ENCODE measurements at places on chromosomes 7 and 10.
A peak's percentile ranks its signal among the peaks of the same experiment; 100 is the strongest.

DNA sequence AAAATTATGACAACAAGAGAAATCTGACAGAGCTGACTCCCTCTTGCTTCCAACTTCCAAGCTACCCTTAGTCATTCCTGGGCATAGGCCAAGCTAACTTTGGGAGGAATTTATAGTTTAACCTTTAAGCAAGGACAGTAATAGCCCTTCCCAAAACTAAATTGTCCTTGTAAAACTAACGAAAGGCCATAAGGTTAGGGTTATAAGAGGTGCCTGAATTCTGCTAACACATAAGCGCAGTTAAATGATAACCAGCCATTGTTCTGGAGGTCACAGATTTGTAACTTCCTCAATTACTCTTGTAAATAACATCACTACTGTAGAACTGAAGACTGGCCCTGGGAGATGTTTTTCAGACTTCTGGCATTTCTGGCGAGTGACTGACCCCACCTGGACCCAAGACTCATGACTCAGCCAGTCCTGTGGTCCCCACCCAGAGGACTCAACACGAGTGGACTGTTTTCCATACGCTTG lies 481.2 kb downstream of the KCNMA1 start:
- DNase-seq = no peak

- DNase-seq = no peak
These were observed 868 bp downstream of the MYO1G start for GRCh38 chr7:44977959-44978335.

- no peak for DNase-seq
These were observed 4.5 kb downstream of the SAP25 start for GRCh38 chr7:100568896-100569844.

- DNase-seq = no peak
These were observed at the start of gene FAM131B for GRCh38 chr7:143362131-143363015. FAM131B (minus strand) TSS chr7:143362713; CDS start chr7:143362603, 110 bp downstream.

DNA sequence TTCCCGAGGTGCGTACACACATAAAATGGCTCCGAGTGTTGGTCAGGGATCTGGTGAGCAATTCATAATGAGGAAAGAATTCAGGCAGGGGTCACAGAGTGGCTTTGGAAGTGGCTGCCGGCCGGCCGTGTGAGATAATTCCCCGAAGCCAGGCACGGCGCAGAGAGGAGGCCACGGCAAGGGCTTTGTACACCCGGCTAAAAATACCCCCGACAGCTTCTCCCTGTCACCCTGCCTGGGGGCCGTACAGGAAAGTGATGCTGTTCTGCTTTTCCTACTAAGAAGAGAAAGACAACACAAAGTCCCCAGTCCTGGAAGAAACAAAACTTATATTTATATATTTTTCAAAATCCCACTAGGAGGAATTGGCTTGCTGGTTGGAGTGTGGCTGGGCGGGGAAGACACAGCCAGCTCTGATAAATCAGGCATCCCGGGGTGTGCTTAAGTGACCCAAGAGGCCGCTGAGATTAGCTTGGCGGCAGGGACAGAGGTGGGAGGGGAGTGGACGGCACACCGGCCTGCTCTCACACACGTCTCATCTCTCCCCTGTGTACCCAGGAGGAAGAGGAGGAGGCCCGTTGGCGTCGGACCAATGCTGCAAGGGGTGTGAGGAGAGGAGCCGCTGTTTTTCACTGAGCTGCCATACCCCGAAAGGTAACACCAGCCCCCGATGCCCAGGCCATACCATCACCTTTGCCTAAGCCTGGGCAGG lies 70.5 kb downstream of the ZMIZ1 start:
- peak; percentile 48 for DNase-seq

DNA sequence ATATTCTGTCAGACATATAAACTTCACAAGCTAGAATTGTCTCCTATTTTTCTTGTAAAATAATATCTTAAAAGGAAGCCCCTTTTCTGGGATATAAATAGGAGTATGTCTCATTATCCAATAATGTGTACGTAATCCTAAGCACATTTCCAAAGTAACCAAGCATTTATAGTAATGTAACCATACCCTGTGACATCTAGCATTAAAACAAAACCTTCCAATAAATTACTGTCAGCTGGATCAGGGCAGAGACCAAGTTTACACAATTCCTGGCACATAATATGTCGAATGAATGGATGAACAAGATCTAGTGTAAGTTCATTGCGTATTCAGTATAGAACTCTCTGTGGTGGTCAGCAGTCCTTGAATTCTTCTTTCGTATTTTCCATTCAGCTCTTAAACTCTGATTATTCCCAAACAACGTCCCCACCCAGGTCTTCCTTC lies 14.3 kb downstream of the CPED1 start:
- DNase-seq = no peak

DNA sequence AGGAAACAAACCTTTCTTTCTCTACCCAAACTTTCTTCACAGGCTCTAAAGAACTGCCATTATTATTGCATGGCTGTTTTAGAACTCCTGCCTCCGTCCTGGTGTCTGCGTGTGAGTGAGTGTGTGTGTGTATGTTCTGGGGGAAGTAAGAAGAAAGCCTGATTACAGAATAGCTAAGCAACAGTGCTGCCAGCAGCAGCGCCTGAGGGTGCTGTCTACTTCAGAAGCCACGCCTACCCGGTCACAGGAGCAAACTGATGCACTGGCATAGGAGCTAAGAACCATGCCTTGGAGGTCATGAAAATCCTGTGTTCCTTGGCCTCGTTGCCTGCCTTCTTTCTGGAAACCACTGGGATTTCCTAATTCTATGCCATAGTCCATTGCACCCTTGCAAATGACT lies 25.2 kb downstream of the LIPK start:
- no peak for DNase-seq

DNA sequence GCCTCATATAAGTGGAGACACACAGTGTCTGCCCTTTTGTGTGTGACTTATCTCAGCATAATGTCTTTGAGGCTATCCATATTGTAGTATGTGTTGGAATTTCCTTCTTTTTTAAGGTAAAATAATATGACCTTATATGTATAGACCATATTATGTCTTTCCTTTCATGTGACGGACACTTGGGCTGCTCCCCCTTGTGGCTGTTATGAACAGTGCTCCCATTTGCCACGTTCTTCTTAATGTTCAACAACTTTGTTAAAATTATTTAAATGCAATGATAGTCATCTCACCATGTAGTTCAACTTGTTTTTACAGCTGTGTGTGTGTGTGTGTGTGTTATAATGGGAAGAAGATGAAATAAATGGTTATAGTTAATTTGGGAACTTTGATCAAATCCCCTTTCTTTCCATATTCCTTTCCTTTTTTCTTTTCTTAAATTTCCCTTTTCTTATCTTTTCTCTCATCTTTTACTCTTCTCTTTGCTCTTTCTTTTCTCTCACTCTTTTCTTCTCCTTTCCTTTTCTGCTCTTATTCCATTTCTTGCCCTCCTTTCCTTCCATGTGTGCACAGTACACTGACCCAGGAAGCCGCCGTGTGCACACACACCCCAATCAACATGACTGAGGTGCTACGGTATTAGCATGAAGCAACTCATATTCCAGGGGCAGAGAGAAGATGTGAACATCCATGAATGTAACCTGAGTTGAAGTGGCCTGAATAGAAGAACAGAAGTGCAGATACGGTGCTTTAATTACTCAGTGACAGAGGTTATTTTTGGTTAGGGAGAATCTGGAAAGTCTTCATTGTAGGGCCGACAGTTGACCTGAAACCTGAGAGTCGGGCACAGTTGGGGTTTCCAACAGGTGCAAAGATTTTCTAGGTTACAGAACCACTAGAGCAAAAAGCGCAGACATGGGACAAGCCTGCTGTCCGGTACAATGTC lies 596.6 kb downstream of the SDK1 start:
- DNase-seq = no peak

DNA sequence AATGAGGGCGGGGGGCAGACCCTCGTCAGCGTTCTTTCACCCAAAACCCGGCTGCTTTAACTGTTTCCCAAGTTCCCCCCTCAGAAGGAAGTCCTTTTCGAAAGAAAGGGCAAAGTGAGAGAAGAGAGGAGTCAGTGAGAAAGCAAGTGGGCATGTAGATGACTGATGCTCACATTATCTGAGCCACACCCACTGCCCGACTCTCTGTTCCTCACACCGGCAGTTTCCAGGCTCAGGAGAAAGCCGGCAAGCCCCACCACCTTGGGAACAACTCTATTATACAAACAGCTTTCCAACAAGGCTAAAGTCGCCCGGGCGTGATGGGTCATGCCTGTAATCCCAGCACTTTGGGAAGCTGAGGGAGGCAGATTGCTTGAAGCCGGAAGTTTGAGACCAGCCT lies 23.1 kb downstream of the RCC1L start:
- DNase-seq = no peak

- no peak for DNase-seq
These were observed 9.4 kb upstream of the GET4 start for GRCh38 chr7:867001-867405.

GRCh38 chr10:8048281-8049008 lies 6.0 kb upstream of the GATA3 start:
- no peak for DNase-seq

GRCh38 chr10:114301951-114302710 lies 63.1 kb downstream of the VWA2 start:
- DNase-seq = no peak

DNA sequence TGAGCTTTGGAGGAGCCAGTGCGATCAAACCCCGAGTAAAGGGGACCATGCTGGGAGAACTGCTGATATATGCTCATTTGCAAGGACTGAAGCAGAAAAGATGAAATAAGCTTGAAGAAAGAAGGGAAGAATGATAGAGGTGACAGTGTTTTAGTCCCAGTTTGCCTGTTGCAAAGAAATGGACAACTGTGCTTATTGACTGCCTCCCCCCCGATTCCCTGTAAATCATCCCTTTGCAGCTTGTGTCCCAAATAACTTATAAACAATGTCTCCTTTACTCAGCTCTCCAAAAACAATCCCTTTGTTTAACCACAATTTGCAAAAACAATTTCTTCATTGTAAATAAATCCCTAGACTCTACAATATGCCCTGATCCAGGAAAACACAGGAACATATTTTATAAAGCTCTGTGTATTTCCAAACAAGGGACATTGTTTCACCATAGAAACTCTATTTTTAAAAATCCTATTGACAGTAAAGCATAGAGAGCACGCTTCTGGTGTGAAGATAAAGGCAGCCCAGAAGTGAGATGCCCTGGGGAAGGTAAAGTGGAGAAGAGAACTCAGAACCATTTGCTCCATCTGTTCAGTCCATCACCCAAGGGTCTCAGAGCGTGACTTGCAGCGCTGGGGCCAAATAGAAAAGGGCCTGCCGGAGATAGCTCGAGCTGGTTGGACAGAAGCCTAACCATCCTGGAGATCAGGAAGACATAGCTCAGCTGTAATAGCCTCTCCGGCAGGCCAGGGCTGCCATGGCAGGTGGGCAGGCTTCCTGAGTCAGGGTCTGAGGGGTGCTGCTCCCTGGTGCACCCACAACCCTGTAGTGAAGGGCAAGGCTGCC lies 280.5 kb downstream of the WDR11 start:
- no peak for DNase-seq

DNA sequence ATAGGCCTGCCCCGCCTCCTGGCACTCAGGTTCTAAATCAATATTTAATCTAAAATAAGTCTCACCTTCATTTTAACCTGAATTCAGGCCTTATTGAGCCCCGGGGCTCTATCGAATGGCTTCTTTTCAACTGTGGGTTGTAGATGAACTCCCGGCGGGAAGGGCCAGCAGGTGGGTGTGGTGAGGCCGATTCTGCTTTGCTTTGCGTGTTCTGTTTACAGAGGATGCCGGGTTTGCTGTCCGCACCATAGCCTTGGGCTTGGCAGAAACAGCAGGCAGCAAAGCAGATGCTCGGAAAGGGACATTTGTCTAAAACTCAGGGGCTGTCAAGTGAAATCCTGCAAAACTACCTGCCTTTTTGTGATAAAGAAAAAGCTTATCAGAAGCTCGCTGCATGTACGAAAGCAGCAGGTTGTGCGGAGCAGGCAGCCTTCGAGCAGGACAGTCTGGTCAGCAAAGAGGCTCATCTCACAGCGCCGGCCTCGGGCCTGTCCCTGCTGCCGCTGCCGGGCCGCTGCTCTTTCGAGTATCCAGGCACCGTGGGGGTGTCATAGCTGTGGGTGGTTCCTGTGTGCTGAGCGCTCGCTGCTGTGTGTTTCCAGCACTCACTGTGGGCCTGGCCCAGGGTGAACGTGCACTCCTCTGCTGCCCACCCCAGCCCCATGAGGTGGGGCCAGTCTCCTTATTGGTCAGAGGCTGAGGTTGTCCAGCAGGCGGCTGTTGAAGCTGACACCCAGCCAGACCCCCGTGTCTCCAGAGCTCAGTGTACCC lies 434.8 kb upstream of the FOXK1 start:
- no peak for DNase-seq

GRCh38 chr7:132420527-132420926 lies 155.7 kb downstream of the PLXNA4 start:
- DNase-seq = no peak

GRCh38 chr7:143892527-143893300 lies 9.3 kb downstream of the TCAF1 start:
- DNase-seq = no peak

GRCh38 chr7:27203964-27204594 lies 4.2 kb upstream of the HOXA13 start:
- no peak for DNase-seq

- peak; percentile 19 for DNase-seq
These were observed 133.3 kb upstream of the SAMD8 start for GRCh38 chr10:74977913-74978847.

GRCh38 chr7:81175275-81175940 lies 256.6 kb upstream of the SEMA3C start:
- DNase-seq = no peak

GRCh38 chr10:93267521-93267920 lies 193.8 kb downstream of the CYP26A1 start:
- no peak for DNase-seq

- DNase-seq = no peak
These were observed 9.4 kb upstream of the HK1 start for GRCh38 chr10:69268761-69269416.

- no peak for DNase-seq
These were observed 15.8 kb downstream of the ATP6V1F start for GRCh38 chr7:128878226-128879105.

- DNase-seq = no peak
These were observed 45.9 kb downstream of the HIPK2 start for GRCh38 chr7:139731802-139732470.

DNA sequence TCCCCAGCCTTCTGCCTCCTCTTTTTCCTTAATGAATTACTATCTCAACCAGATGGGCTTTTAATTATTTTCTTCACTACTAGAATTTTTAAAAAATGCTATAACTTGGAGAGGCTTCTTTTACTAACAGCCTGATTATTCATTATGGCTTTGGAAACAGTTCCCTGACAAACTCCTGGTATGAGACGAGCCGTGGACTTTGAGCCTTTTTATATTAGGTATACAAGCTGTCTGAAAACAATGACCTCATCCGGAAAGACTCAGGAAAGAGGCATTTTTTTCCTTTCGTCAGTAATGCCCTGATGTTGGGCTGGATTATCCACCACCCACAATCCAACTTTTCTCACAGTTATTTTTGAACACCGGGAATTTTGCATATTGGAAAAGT lies 26.7 kb upstream of the ABLIM1 start:
- DNase-seq = no peak
